Stimulated activated CD8-positive, alpha-beta memory T cell treated with anti-CD3 and anti-CD28 coated beads, Interleukin-12 subunit alpha, Interleukin-12 subunit beta, amount 100 ng/mL, for 4 hours (primary cell): ENCODE measurements at places on chromosomes 11 and 22.

GRCh38 chr22:36671404-36671803 lies 32.1 kb downstream of the CACNG2 start:
- no peak for DNase-seq

DNA sequence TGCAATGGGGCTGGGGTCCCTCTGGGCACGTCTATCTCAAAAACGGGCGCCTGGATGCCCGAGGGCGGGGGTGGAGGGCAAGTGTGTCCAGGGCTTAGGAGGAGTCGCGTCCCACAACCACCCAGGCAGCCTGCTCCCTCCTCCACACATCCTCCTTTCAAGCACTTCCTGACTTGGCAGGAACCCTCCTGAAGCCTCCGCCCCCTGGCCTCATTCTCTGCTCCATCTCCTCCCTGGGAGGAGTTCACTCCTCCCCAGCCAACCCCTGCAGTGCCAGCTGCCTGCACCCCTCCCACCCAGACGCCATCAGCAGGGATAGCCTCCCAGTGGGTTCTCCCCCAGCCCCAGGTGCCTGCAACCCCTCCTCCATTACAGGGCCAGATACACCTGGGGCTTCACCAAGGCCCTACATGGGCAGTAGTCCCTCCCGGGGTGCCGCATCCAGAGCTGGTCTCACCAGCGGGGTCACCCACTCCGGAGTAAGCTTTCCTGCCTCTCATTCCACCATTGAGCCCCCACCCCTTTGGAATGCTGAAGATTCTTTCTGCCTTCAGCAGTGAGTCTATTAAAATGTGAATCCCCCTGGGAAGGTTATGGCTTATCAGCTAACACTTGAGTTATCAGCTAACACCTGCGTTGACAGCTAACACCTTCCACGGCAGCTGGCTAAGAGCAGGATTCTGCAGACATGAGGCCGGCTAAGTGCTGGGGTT lies 24.4 kb downstream of the RTN4R start:
- DNase-seq: no peak

DNA sequence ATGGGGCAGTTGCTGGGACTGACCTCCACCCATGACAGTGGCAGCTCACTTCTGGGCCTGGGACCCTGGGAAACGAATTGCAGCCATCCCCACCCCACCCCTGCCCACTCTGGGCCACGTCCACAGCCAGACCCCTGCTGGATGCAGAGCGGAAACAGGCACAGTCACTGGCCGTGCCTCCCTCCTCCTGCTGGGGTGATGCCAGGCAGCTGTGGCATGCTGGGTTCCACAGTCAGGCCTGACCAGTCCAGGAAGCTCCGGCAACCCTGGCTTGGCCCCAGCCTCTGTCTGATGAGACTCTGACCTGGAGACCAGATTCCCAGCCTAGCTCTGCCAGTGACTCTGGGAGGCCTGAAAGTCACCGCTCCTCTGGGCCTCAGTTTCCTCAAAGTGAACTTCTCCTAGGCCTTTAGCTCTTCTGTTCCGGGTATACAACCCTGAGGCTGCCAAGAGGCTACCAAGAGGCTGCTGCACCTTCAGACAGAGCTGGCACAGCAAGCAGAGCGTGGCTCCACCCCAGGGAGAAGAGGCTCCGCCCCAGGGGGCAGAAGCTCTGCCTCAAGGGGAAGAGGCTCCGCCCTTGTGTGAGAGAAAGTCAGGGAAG lies 8.9 kb downstream of the SULT4A1 start:
- DNase-seq: no peak

DNA sequence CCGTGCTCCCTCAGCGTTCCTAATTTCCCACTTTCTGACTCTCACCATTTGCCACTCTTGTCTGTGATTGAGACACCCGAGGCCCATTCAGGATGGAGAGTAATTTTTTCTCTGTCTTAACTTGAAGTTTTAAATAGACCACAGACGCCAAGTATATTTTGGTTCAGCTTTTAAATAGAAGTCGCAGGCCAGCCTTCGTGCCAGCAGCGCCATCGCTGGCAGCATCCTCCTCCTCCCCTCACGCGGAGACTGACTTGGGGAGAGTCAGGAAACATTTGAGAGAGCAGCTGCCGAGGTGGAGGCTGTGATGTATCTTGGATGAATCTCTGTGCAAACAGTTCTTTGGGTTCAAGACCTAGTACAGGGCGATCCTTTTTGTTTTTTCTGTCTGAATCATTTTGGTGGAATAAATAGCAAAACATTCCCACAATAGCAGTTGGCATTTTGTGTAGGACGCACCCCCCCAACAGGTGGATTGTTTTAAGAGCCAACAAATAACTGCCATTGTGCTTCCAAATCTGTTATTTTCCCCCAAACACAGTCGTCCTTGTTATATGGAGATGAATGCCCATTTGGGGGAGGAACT lies 889 bp upstream of the DMC1 start:
- DNase-seq: peak; percentile 10

DNA sequence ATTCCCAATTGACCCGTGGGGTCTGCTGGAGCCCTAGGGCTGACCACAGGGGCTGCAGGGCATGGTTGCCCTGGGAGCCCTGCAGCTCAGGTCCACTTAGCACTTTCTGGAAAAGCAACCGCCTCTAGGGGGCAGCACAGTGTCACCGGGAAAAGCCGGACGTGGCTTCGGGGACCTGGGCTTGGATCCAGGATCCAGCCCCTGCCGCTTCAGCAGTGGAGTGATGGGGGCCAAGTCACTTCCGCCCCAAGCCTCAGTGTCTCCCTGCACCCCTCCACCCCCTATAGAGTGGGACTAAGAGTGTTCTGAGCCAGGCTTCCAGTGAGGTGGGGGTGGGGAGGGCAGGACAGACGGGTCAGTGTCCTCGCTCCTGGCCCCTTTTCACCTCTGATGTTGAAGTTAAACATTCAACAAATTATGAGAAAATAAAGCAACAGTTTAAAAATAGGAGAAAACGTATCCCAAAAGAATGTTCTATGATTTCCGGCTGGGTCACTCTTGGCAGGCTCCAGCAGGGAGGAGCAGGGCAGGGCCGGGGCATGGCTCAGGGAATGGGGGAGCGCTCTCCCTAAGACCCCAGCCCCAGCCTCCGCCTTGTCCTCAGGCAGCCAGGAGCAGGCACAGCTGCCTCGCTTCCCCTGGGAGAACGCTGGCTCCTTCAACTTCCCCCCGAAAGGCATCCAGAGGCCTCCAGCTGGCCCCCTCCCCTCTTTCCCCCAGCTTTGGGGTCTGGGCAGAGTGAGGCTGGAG lies 96.5 kb upstream of the FGF3 start:
- DNase-seq: no peak

DNA sequence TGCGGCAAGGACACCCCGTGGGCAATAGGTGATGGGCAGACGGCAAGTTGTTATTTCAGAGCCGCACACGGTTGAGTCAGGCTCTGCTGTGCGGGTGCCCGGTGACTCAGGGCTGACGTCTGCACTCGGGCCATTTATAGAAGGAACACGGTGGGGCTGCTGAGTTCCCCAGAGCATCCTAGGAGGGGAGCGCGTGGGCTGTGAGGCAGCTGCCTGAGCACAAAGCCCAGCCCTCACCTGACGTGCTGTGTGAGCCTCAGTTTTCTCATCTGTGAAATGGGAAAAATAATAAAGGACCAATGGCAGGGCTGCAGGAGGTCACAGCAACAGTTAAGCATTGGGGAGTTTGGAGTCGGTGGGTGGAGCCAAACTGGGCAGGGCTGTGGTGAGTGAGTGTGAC lies 11.3 kb upstream of the RHOD start:
- no peak for DNase-seq

- no peak for DNase-seq
Observed at GRCh38 chr11:110303414-110303826, 7.0 kb upstream of the RDX start.

DNA sequence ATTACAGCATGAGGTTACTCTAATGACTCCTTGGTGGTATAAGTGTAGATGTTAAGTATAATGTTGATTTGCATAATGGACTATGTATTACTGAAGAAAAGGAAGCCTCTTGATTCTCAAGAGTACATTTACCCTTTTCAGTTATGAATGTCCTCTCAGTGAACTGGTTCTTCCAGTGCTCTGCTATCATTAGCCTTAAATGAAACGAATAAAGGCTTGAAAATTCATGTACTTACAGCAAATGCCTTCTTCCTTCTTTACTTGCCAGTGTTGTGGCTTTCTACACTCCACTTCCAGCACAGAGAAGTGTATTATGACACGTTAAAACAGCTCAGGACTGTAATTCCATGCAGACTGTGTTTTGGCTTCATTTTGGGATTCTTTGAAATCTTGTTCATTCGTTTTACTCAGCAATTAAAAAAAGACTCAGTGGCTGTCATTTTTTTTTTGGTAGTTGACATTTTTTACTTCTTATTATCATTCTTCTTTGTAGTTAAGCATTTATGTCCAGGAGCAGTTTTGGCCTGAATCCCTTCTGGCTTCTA lies 96.9 kb downstream of the MTMR3 start:
- no peak for DNase-seq

GRCh38 chr22:49735411-49735900 lies 92.2 kb downstream of the BRD1 start:
- DNase-seq: no peak

- DNase-seq: no peak
Observed at GRCh38 chr11:74333193-74333592, 21.8 kb upstream of the P4HA3 start.

- DNase-seq: no peak
Observed at GRCh38 chr11:108340973-108341372, 118.1 kb downstream of the ATM start.

- no peak for DNase-seq
Observed at GRCh38 chr22:37032535-37033460, 13.3 kb downstream of the MPST start.

DNA sequence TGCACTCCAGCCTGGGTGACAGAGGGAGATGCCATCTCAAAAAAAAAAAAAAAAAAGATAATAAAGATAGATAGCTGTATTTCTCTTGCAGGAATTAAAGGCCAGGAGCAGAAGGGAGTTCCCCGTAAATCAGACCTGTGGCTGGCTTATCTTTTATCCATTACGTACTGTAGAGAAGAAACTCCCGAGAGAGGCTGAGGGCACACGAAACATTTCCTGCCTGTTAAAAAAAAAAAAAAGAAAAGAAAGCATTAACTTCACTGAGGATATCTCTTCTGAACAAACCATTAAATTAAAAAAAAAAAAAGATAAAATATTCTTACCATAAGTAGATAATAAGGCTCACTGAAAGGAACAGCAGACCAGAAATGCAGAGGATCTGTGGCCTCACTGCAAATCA lies 22.5 kb downstream of the P4HA3 start:
- no peak for DNase-seq

DNA sequence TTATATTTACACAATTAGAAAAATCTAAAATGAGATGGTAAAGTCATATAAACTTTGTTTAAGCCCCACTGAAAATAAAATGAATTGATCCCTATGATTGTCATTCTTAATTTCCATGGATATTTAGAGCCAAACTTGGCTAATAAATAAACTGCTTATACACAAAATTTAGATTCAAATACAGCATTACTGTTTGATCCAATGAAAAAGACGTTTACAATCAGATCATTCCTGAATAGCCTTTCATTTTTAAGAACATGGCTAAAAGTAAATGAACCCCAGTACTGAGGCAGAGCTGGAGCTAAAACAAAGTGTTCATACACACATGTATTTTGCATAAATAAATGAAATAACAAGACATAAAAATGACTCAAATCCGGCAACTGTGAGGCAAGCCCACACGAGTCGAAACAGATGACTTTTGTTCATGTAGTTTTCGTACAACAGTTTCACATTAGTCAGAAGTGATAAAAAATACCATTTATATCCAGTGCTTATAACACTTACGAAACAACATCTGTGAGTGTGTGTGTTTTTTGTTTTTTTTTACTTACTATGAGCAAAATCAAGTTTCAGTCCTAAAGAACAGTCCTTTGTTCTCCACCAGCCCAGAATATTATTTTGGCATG lies 386.5 kb downstream of the SOX6 start:
- no peak for DNase-seq

GRCh38 chr22:39384750-39385480 lies 14.7 kb upstream of the TAB1 start:
- no peak for DNase-seq

DNA sequence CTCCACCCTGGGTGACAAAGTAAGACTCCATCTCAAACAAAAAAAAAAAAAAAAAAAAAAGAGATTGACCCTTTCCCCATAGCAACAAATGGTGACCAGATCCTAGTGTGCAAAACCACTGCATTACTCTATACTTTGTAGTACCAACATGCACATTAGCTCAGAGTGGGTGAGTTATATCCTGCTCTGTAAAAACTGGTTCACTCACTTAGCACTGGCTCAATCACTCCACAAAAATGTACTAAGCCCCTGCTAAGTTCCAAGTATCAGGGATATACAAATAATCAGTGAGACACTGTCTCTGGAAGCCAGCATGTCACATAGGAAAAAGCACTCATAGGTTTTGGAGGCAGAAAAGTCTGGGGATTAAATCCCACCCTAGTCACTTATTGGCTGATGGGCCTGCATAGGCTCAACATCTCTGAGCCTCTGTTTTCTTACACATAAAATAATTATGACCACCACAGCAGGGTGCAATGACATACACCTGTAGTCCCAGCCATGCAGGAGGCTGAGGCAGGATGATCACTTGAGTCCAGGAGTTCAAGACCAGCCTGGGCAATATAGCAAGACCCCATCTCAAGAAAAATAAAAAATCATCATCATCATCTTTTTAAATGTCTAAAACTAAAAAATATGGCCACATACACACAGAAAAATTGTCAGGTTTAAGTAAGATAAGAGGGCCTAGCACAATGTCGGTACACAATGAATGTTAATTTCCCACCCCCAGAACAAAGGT lies 11.9 kb downstream of the FAM168A start:
- no peak for DNase-seq

- DNase-seq: no peak
Observed at GRCh38 chr11:26995701-26996460, 2.0 kb downstream of the FIBIN start.

- no peak for DNase-seq
Observed at GRCh38 chr11:76369406-76369805, 11.5 kb downstream of the THAP12 start.

DNA sequence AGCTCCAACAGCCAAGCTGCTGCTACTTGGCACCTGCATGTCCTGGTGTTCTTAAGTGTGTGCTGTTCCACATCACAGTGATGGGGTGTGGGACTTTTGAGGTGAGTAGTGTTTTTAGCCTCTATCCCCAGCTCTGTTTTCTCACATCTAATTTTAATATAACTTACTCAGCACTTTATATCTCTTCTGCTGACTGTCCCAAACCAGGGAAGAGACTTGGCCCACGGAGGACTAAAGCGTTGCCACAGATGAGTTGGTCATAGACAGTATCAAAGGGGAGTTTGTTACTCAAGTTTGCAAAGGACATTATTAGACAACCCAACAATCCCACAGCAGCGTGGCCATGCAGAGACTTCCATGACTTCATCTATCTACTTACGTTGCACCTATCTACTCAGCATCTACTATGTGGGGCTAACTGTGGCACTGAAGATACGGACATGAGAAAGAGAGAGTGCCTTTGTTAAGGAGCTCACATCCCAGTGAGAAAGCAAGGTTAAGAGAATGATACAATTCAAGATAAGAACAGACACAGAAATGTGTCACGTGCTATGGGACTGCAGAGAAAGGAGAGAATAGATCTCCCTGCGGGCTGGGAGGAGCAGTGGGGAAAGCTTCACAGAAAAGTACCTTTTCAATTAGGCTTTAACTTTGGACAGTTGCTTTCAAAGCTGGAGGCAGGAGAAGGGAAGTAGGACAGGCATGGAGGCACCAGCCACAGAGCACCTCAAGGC lies 82.4 kb downstream of the ME3 start:
- no peak for DNase-seq

- DNase-seq: no peak
Observed at GRCh38 chr11:10762185-10762584, 11.1 kb downstream of the CTR9 start.

- no peak for DNase-seq
Observed at GRCh38 chr11:121431820-121432526, 20.1 kb upstream of the SORL1 start.

- DNase-seq: no peak
Observed at GRCh38 chr22:46004105-46004866, 27.3 kb upstream of the WNT7B start.
